PC-3 (cell line): ENCODE measurements at places on chromosomes 1 and 21. TPM values are rescaled to one million over a fixed set of nuclear protein-coding genes. Genes with fewer than 3 reads are reported as not detected.

GRCh38 chr1:112954945-112955772 is 837 bp downstream of the SLC16A1 start:
- H3K4me1 ChIP-seq = peaks cover 28% of the 10 kb centered on the region
- peaks cover 9% of the 10 kb centered on the region for H3K36me3 ChIP-seq
- peak; percentile 80 for DNase-seq
- no peaks in the 10 kb centered on the region for H3K27me3 ChIP-seq

DNA sequence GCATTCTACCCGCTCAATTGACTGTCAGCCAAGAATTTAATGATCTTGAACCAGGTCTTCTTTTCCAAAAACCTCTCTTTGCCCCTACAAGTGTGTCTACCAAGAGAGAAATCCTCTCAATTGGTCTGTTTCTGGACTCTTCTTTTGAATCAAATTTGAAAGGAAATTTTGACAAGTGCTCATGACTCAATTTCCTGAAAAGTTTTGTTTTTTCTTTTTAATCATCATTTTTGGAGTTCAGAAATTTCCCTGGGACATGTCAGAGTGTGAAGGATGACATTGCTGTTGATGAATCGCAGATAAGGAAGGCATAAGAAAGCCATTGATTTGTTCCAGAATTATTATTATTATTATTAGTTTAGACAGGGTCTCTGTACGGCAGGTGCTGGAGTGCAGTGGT is 88.2 kb upstream of the AKT3 start:
- no peak for DNase-seq
- no peaks in the 10 kb centered on the region for H3K36me3 ChIP-seq
- no peak overlapping the region for H3K4me3 ChIP-seq
- peaks cover 11% of the 10 kb centered on the region for H3K4me1 ChIP-seq
- no peaks in the 10 kb centered on the region for H3K27me3 ChIP-seq

DNA sequence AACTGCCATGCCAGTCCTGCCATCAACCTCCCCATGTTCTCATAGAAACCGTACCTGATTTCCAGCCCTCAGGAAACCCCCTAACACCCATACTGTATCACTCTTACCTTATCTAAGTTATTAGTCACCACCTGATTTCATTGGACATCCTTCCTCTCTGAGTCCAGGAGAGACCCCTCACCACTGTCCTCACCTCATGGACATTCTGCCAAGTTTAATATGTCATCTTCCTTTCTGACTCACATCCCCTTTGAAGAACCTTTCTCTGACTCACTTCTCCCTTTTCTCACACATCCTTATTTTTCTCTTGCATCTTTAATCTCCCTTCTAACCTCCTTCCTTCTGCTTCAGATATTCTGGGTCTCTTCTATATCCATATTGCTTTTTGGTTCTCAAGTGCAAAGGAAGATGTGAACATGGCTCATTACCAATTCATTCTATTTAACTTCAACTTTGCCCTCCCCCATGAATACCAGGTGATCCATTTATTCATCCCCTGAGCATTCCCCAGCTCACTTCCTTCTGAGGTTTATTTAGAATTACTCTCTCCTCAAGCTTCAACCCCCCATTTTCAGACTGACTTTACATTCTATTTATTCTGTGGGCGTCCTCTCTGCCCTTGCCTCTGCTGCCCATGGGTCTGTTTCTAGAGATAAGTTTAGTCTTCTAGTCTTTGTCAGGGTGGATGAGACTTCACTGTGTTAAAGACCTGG is 206.8 kb upstream of the ESRRG start:
- no peaks in the 10 kb centered on the region for H3K27me3 ChIP-seq
- DNase-seq = peak; percentile 95
- peak overlapping the region; percentile 72 for H3K27ac ChIP-seq
- H3K36me3 ChIP-seq = no peaks in the 10 kb centered on the region
- peaks cover 24% of the 10 kb centered on the region for H3K4me1 ChIP-seq
- no peak overlapping the region for H3K4me3 ChIP-seq

The HPCA gene
- not detected in 2 replicates for total RNA-seq

The THEMIS2 gene
- 5.0 and 5.7 TPM in 2 replicates for total RNA-seq

The RXFP4 gene
- not detected in 2 replicates for total RNA-seq
